ENCODE measurements at places on chromosomes 3 and 15.

GRCh38 chr3:165544432-165544831, 292.8 kb downstream of the BCHE start:
- no peaks in the 10 kb centered on the region for H3K27me3 ChIP-seq
- H3K4me1 ChIP-seq = no peaks in the 10 kb centered on the region
- H3K36me3 ChIP-seq = no peaks in the 10 kb centered on the region
- DNase-seq = no peak
- no peak overlapping the region for H3K27ac ChIP-seq

DNA sequence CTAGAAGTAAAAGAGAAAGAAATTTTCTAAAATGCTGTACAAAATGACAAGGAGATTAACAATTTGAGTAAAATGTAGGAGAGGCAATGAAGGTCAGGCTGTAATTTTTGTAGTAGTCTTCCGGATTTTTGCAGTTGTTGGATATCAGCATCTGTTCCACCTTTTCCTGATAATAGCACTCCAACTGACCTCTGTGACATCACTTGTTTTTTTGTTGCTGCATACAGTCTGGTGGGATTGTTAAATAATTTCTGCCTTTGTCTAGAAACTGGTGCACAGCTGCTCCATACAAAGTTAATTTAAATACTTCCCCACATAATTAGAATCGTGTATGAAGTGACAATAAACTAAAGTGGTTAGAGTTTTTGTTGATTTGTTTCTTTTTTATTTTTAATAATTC, 731.4 kb downstream of the PLOD2 start:
- H3K27me3 ChIP-seq = no peaks in the 10 kb centered on the region
- no peaks in the 10 kb centered on the region for H3K36me3 ChIP-seq
- H3K4me3 ChIP-seq = no peak overlapping the region
- H3K27ac ChIP-seq = no peak overlapping the region
- no peaks in the 10 kb centered on the region for H3K4me1 ChIP-seq

- DNase-seq = peak; percentile 53
- peaks cover 61% of the 10 kb centered on the region for H3K4me1 ChIP-seq
- no peaks in the 10 kb centered on the region for H3K27me3 ChIP-seq
- H3K27ac ChIP-seq = peak overlapping the region; percentile 86
- no peaks in the 10 kb centered on the region for H3K36me3 ChIP-seq
- peak overlapping the region; percentile 48 for H3K4me3 ChIP-seq
These were observed 29.7 kb downstream of the PLXND1 start for GRCh38 chr3:129576514-129577352.

- no peaks in the 10 kb centered on the region for H3K4me1 ChIP-seq
- no peak overlapping the region for H3K4me3 ChIP-seq
- no peak for DNase-seq
- H3K27me3 ChIP-seq = peaks cover 6% of the 10 kb centered on the region
These were observed 135.8 kb downstream of the NSMCE3 start for GRCh38 chr15:29133791-29134190.

GRCh38 chr3:161072211-161072621, 32.9 kb downstream of the B3GALNT1 start:
- no peak for DNase-seq
- H3K4me3 ChIP-seq = no peak overlapping the region
- no peaks in the 10 kb centered on the region for H3K27me3 ChIP-seq
- no peak overlapping the region for H3K27ac ChIP-seq
- H3K4me1 ChIP-seq = peaks cover 38% of the 10 kb centered on the region

- no peak overlapping the region for H3K27ac ChIP-seq
- H3K4me3 ChIP-seq = no peak overlapping the region
- no peaks in the 10 kb centered on the region for H3K36me3 ChIP-seq
- peaks cover 6% of the 10 kb centered on the region for H3K4me1 ChIP-seq
These were observed 22.6 kb upstream of the MASP1 start for GRCh38 chr3:187314176-187314575.

DNA sequence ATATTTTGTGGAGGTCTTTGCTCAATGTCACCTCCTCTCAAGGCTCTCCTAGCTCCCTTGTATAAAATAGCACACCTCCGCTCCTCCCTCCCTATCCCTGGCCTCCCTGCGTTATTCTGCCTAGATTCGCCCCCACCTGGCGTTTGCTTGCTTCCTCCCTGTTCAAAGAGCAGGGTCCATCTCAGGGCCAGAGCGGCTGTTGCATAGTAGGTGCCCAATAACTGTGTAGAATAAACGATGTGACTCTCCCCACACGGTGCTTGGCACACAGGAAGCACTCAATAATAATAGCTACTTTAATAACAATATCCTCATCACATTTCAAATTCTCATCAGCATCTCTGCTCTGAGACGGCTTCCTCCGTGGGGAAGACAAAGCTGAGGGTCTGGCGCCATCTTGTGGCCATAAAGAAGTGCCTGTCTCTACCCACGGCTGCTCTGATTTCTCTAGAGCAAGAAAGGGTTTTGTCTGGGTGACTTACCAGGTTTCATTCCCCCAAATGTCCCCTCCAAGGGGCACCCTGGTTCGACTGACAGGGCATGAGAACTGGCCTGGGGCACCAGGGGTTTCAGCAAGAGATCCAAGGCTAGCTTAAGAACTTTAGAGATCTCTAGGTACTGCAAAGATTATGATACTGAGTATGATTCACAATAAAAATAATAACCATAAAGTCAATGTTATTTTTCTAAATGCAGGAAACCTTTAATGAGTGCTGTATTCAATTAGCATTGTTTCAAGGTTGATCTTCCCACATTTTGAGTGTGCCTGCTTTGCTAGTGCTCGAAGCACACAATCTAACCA, 16.1 kb downstream of the CD276 start:
- H3K27ac ChIP-seq = no peak overlapping the region
- no peaks in the 10 kb centered on the region for H3K36me3 ChIP-seq
- H3K4me1 ChIP-seq = peaks cover 11% of the 10 kb centered on the region
- peaks cover 28% of the 10 kb centered on the region for H3K27me3 ChIP-seq

DNA sequence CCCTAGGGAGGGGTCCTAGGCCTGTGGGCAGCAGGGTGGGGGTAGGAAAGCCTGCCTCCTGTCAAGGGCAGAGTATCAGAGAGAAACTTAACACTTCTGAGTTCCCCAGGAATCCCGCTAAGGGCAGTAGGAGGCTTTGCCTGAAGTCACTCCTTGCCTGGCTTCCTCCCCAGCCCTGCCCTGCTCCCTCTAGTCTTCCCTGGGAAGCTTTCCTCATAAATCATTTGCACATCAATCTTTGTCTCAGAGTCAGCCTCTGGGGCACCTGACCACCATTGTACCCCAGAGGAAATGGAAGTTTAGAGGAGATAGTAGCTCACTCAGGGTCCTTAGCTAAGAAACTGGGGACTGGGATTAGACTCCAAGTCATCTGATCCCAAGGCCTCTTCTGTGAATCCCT, 129.4 kb upstream of the TLE3 start:
- no peak overlapping the region for H3K27ac ChIP-seq
- H3K36me3 ChIP-seq = peaks cover 3% of the 10 kb centered on the region
- no peak overlapping the region for H3K4me3 ChIP-seq
- H3K4me1 ChIP-seq = peaks cover 6% of the 10 kb centered on the region
- DNase-seq = no peak
- no peaks in the 10 kb centered on the region for H3K27me3 ChIP-seq

DNA sequence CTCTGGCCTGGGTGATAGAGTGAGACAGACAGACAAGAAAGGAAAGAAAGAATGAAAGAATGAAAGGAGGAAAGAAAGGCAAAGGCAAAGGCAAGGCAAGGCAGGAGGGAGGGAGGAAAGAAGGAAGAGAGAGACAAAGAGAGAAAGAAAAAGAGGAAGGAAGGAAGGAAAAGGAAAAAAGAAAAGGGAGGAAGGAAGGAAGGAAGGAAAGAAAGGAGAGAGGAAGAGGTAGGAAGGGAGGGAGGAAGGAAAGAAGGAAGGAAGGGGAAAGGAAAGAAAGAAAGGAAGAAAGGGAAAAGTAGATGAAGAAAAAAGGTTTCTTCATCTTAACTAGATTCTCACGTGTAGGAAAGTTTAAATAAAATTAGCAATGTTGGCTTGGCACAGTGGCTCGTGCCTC, 142.2 kb downstream of the GREM1 start:
- no peaks in the 10 kb centered on the region for H3K36me3 ChIP-seq
- H3K4me1 ChIP-seq = peaks cover 16% of the 10 kb centered on the region
- H3K27me3 ChIP-seq = no peaks in the 10 kb centered on the region
- DNase-seq = no peak
- no peak overlapping the region for H3K27ac ChIP-seq

DNA sequence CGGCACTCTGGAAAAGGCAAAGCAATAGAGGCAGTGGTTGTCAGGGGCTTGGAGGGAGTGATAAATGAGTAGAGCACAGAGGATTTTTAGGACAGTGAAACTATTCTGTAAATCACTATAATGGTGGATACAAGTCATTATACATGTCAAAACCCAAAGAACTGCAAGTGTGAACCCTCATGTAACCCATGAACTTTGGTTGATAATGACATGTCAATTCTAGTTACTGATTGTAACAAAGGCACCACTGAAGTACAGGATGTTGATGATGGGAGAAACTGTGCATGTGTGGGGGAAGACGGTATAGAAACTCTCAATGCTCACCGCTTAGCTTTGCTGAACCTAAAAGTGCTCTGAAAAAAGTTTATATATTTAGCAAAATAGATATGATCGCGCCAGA, 36.0 kb downstream of the BTLA start:
- no peaks in the 10 kb centered on the region for H3K27me3 ChIP-seq
- H3K4me3 ChIP-seq = peak overlapping the region; percentile 4
- peaks cover 57% of the 10 kb centered on the region for H3K36me3 ChIP-seq
- H3K4me1 ChIP-seq = peaks cover 89% of the 10 kb centered on the region
- peak overlapping the region; percentile 65 for H3K27ac ChIP-seq
- DNase-seq = no peak

GRCh38 chr3:188241883-188242282, 87.9 kb downstream of the LPP start:
- H3K27me3 ChIP-seq = no peaks in the 10 kb centered on the region
- peak overlapping the region; percentile 64 for H3K4me3 ChIP-seq
- no peaks in the 10 kb centered on the region for H3K36me3 ChIP-seq
- no peak for DNase-seq
- H3K4me1 ChIP-seq = peaks cover 85% of the 10 kb centered on the region

- peaks cover 4% of the 10 kb centered on the region for H3K27me3 ChIP-seq
- H3K4me1 ChIP-seq = no peaks in the 10 kb centered on the region
- H3K27ac ChIP-seq = no peak overlapping the region
- H3K36me3 ChIP-seq = no peaks in the 10 kb centered on the region
These were observed 177.1 kb downstream of the NSMCE3 start for GRCh38 chr15:29092376-29093064.

DNA sequence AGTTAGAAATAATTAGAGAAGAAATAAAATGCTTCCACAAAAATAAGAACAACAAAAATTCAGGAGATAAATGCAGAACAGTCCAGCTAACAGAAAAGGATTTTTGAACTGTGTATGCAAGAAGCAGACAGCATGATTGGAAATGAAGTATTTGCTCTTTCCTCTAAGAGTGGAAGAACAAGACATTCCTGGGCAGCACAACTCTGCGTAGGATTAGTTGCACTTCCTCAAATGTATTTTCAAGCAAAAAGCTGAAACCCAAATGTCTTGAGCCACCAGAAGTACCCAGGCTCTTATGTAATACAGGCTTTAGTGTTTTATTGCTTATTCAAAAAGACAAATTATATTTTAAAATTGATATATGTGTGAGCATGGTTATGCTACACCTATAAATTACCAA, 127.2 kb downstream of the ZBTB20 start:
- no peak for DNase-seq
- no peak overlapping the region for H3K4me3 ChIP-seq
- peaks cover 21% of the 10 kb centered on the region for H3K4me1 ChIP-seq
- H3K27me3 ChIP-seq = no peaks in the 10 kb centered on the region

GRCh38 chr15:100330221-100330620, 11.6 kb downstream of the ADAMTS17 start:
- no peak for DNase-seq
- H3K36me3 ChIP-seq = no peaks in the 10 kb centered on the region
- H3K27me3 ChIP-seq = peaks cover 28% of the 10 kb centered on the region

GRCh38 chr3:22729212-22729611, 473.9 kb upstream of the UBE2E2 start:
- peaks cover 2% of the 10 kb centered on the region for H3K27me3 ChIP-seq
- no peaks in the 10 kb centered on the region for H3K36me3 ChIP-seq
- H3K4me3 ChIP-seq = no peak overlapping the region

- H3K36me3 ChIP-seq = no peaks in the 10 kb centered on the region
- no peak overlapping the region for H3K27ac ChIP-seq
- H3K4me1 ChIP-seq = no peaks in the 10 kb centered on the region
- no peak for DNase-seq
These were observed 751.7 kb upstream of the GOLIM4 start for GRCh38 chr3:168847291-168847883.

DNA sequence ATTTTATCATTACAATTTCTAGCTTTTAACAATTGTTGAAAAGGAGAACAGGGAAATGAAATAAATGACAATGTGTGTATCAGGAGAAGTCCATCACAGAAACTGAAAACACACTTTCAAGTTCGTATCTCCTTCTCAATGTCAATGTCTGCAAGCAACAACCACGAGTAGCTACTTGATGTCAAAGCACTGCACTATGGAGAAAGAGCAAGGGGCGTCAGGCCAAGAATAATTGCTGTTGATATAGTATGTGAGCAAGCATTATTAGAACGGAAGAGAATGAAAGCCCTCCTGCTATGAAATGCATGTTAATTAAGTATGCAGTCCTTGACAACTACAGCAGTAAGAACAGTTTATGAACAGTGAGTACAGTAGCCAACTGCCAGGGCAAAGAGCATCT, 1250.1 kb downstream of the ZPLD1 start:
- H3K27me3 ChIP-seq = no peaks in the 10 kb centered on the region
- DNase-seq = no peak
- no peaks in the 10 kb centered on the region for H3K4me1 ChIP-seq
- H3K36me3 ChIP-seq = no peaks in the 10 kb centered on the region

DNA sequence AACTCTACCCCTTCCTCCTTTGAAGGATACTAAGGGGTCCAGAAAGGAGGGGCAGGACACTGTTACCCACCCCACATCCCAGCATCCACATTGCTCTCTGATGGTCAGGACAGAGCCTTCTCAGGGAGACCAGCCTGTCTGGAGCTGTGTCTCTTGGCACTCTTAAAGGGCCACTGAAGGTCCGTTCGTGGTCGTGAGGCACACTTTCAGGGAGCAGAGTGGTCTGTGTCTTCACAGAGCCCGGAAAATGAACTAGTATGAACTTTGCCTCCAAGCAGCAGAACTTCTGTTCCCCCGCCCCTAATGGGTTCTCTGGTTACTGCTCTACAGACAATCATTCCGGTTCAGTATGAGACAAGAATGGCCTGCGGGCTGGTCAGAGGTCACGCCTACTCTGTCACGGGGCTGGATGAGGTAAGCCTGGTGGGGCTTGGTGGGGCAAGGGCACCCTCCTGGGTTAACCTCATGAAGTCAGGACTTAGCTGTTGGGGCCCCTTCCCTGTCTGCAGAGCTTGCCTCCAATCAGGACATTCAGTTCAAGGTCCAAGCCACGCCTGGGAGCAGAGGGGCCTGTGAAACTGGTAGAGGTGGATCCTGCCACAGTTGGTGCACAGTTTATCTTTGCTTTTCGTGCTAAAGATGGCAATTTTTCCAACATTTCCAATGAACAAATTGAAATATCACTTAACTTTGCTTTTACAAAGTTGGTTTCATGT, 33.2 kb downstream of the CAPN3 start:
- H3K4me1 ChIP-seq = no peaks in the 10 kb centered on the region
- H3K36me3 ChIP-seq = peaks cover 38% of the 10 kb centered on the region
- H3K27me3 ChIP-seq = no peaks in the 10 kb centered on the region
- no peak overlapping the region for H3K27ac ChIP-seq
- no peak for DNase-seq
- no peak overlapping the region for H3K4me3 ChIP-seq

GRCh38 chr3:98593046-98593936, at the start of gene CPOX:
CPOX (minus strand) TSS chr3:98593611; CDS start chr3:98593504, 107 bp downstream.
- peak; percentile 70 for DNase-seq
- H3K27me3 ChIP-seq = no peaks in the 10 kb centered on the region
- H3K4me3 ChIP-seq = peak within 1 kb of the TSS; percentile 97
- peaks cover 23% of the 10 kb centered on the region for H3K36me3 ChIP-seq
- peaks cover 33% of the 10 kb centered on the region for H3K4me1 ChIP-seq

- DNase-seq = no peak
- H3K27me3 ChIP-seq = no peaks in the 10 kb centered on the region
- H3K4me1 ChIP-seq = peaks cover 8% of the 10 kb centered on the region
- no peak overlapping the region for H3K27ac ChIP-seq
- no peak overlapping the region for H3K4me3 ChIP-seq
These were observed 33.2 kb upstream of the RPP14 start for GRCh38 chr3:58272891-58273290.

Data from activated B cell treated with CpG ODN at 0.5 μM for 24 hours (primary cell).